Stimulated activated naive CD4-positive, alpha-beta T cell (primary cell): ENCODE measurements at places on chromosomes 4 and X.

- peak; percentile 33 for DNase-seq
These were observed 73.3 kb downstream of the TASL start for GRCh38 chrX:30504309-30504708.

- no peak for DNase-seq
These were observed 66.3 kb upstream of the STX18 start for GRCh38 chr4:4608214-4608537.

DNA sequence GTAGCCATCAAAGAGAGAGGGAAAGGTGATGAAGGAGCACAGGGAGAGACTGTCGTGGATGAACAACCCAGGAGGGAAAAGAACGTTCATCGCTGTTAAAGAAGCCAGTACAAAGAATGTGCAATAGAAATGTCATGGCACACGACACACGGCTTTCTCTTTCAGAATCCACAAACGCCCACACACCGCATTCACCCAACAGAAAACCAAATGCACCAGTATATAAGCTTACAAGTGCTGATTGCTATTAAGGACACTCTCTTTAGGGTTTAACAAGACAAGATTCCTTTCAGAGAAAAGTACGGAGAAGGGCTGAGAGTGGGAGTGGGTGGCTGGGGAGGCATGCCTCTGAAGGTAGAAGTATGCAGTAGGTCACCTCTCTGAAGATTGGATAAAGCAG, 80.2 kb downstream of the C4orf51 start:
- no peak for DNase-seq

DNA sequence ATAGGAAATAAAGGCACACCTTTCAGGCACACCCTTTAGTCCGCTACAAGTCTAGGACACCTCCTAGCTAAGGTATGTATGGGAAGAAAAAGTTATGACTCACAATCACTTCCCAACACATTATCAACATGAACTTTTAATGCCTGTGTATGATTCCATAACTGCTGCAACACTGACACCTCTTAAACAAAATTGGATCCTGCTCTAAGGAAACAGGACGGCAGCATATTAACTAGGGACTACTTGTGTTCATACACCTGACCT, 2.4 kb upstream of the PPP3CA start:
- DNase-seq = no peak

DNA sequence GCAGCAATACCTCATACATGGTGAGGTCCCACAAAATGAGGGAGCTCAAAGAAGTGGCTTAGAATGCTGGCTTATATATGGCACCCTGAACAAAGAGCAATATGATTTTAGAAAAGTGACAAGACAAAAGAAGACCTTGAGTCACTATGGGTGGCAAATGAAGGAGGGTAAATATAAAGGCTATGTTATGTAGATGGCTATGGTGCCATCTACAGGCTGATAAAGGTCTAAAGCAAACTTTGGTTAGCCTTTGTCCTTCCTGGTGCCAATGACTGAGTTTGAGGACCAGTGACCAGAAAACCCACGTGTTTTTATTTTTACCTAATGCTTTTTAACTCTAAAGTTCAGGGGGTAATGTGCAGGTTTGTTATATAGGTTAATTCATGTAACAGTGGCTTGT, 151.8 kb downstream of the CCNG2 start:
- no peak for DNase-seq

GRCh38 chrX:41785685-41786084, 61.7 kb downstream of the GPR82 start:
- DNase-seq = no peak

DNA sequence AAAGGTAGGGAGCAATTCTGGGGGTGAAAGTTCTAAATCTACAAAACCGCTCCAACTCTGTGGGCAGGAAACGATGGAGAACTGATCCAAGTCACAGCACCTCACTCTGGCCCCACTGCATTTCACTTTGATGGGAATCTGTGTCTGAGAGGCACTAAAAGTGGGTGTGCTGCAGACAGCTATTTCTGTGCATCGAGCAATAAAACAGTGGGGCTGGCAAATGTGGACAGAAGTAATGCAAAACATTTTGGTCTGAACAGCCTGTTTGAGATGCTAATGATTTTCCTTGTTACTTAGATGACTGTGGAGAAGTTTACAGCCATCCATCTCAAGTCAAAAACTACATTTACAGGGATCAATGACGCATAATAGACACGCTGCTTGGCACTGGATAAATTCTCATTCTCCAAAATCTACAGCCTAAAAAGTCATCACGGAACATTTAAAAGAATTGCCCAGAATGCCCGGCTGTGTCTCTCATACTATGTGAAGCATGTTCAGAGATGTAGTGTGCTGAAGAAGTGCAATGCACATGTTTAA, 1671.6 kb upstream of the TENM3 start:
- no peak for DNase-seq

- no peak for DNase-seq
These were observed 111.0 kb downstream of the DDIT4L start for GRCh38 chr4:100079264-100079663.

- no peak for DNase-seq
These were observed 695.1 kb upstream of the GALNTL6 start for GRCh38 chr4:171118091-171118490.
